Hindlimb muscle (tissue), 1 donor: ENCODE measurements at places on chromosomes 2 and 18. TPM values are rescaled to one million over a fixed set of nuclear protein-coding genes. Genes with fewer than 3 reads are reported as not detected.
A peak's percentile ranks its signal among the peaks of the same experiment; 100 is the strongest.

DNA sequence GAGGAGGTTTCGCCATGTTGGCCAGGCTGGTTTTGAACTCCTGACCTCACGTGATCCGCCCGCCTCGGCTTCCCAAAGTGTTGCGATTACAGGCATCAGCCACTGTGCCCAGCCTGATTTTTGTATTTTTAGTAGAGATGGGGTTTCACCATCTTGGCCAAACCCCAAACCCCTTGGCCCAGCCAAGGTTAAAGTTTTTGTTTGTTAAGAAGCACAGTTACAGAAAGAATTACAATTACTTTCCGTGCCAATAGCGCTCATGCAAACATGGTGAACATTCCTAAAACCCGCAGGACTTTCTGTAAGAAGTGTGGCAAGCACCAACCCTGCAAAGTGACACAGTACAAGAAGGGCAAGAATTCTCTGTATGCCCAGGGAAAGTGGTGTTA lies 26.1 kb downstream of the ITSN2 start:
- DNase-seq, result no peak

DNA sequence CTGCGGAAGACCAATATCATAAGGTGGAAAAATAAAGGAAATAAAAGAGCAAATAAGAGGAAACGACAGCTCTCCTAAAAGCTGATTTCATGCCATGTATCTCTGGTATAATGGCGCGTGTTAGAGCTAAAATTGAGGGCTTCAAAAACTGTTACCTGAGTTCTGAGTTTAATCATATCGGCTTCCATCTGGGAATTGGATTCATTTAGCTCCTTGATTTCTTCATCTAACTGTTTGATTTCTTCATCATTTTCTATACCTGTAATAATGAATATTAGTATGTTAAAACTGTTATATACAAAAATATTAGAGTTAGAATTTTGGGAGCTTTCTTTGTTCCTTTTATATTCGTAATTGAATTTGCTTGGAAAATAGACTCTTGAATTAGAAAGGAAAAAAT lies 57.2 kb upstream of the PXDN start:
- DNase-seq, result no peak

DNA sequence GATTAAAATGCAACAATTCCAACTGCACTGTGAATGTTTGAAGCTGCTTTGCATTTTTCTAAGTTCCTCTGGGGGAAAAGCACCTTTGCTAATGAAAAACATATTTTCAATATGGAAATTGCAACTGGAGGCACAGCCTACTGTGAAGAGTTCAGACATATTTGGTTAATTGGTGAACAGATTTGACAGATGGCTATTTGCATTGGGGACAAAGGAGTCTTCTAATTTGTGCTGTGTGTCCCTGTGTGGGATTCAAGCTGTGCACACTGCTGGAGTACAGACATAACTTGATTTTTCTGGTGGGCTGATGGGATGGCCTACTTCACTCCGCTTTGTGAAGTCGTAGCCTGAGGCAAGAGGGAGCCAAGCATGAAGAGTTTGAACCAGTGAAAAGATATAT lies 40.7 kb upstream of the ARHGAP25 start:
- DNase-seq, result no peak

Gene CPSF3
- polyA plus RNA-seq, result 32.9 TPM

GRCh38 chr18:63255435-63255834 lies 64.1 kb downstream of the BCL2 start:
- DNase-seq, result no peak

- DNase-seq, result no peak
Measured at GRCh38 chr2:56155188-56155587, 28.6 kb upstream of the CCDC85A start.

DNA sequence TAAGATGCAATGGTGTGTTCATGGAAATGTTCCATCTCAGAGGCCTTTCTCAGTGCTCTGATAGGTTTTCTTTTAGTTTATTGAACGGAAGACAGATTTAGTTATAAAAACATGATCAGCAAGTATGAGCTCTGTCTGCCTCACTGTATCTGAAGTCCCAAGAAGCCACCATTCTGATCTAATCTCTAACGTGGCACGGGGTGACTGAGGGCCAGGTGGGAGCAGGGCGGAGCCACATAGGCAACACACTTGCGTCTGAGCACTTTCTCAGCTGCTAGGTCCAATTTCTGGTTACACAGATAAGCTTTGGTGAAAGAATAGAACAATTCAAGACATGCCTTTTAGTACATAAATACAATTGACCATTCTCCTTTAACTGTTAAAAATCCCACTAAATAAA lies 60.4 kb downstream of the SNTG2 start:
- no peak for DNase-seq

GRCh38 chr18:43627848-43628530 lies 350.7 kb upstream of the SYT4 start:
- DNase-seq, result no peak

- DNase-seq, result no peak
Measured at GRCh38 chr2:16126517-16127275, 186.3 kb downstream of the MYCN start.

GRCh38 chr2:62110415-62111025 lies 85.4 kb upstream of the B3GNT2 start:
- no peak for DNase-seq

GRCh38 chr2:203672856-203673255 lies 33.6 kb upstream of the CD28 start:
- DNase-seq, result no peak

GRCh38 chr2:33258387-33258786 lies 218.1 kb upstream of the RASGRP3 start:
- DNase-seq, result no peak

Gene EN1
- polyA plus RNA-seq, result 8.3 TPM

DNA sequence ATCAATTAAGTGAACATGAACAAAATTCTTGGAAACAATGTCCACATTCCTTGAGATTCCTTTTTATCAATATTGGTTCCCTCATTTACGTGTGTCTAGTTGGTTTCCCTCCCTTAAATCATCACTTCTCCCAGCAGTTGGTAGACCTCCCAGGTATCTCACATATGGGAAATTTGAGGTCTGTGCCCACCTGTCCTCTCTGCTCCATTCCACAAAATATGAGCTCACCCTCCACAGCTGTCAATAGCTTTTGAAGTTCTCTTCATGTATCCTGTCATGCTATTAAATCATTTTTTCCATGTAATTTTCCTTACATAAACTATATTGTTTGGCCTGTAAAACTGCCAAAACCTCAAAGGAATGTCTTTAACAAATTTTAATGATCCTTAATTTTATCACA lies 992.2 kb upstream of the ACVR2A start:
- DNase-seq, result no peak

- DNase-seq, result no peak
Measured at GRCh38 chr2:232592772-232593395, 40.5 kb upstream of the EFHD1 start.

Gene SKA1
- polyA plus RNA-seq, result 2.7 TPM

DNA sequence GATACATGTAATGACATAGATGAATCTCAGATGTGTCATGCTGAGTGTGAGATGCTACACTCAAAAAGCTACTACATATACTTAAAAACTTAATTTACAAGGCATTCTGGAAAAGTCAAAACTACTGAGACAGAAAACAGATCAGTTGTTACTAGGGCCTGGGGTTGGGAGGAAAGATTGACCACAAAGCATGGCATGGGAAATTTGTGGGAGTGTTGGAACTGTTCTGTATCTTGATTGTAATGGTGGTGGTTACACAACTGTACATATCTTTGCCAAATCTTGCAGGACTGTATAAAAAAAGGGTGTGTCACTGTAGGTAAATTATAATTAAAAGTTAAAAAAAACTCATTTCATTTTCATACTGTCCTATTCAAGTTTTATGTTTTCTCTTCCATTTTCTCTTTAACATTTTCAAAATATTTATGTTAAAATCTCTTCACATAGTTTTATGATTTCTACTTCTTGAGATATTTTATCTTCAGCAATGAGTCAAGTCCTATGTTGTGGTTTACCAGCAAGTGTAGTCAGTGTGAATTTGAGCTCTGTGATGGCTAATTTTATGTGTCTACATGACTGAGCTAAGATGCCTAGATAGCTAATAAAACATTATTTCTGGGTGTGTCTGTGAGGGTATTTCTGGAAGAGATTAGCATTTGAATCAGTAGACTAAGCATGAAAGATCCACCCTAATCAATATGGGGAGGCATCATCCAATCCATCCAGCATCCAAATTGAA lies 58.6 kb upstream of the VRK2 start:
- DNase-seq, result no peak

DNA sequence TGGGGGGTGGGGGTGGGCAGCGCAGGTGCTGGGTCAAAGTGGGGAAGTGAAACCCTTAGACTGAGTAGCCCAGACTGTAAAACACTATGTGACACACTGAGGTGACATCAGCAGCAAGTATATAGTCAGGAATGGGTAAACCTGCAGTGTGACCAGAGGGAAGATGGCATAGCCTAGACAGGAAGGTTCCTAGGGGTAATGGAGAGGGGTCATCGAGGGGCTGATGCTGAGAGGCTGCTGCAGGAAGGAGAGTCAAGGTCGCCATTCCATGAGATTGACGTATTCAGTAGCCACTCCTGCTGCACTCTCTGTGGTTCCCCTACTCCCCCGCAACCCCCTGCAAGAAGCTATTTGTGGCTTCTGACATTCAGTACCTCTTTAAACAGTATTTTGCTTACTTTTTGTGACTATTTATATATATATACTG lies 111.7 kb downstream of the CHST9 start:
- DNase-seq, result no peak

DNA sequence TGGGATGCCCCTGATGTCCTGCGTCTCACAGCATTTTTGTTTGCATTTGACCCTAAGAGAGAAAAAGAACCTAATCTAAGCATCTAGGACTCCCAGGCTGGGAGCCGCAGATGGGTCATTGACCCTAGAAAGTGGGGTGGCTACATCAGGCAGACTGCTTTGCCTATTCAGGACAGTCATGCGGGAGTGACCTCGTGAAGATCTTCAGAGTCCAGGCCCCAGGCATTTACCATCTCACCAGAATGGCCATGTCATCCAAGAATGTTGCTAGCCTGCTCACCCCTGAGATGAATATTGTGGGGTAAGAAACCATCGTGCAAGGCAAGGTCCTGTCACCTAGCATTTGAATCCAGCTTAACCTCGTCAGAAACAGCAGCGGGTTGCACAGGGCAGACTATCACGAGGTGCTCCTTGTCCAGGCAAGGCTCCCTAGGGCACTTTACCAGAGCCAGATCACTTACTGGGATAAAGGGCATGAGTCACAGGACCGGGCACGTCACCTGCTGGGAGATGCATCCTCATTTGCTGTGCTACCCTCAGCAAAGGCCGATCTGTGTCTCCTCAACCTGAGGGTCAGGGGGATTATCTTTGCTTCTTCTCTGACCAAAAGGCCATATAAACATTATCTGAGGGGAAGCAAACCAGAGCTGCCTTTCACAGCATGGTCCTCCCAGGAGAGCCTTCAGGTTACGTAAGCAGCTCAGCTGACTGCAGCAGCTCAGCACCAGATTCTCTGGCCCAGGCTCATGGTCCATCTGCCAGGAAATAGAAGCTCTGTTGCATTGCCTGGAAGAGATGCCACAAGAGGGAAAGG lies 162.3 kb downstream of the ACKR3 start:
- DNase-seq, result peak; percentile 75

Gene ALPI
- not detected for polyA plus RNA-seq

Gene MYO7B
- polyA plus RNA-seq, result 1.4 TPM

- DNase-seq, result no peak
Measured at GRCh38 chr2:176484838-176485237, 215.6 kb downstream of the MTX2 start.

DNA sequence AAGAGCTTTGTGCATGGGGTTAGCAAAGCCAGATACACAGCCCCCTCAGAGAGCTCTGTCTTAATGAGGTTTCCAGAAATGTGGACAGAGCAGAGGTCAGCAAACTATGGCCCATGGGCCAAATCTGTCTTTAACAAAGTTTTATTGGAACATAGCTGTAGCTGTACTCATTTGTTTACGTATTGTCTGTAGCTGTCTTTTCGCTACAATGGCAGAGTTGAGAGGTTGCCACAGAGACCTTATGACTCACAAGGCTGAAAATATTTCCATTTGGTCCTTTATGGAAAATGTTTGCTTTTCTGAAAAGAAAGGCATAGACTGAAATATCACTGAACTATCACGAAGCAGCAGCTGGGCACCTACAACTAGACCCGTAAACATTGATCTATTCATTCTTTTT lies 841.8 kb downstream of the SLC4A3 start:
- DNase-seq, result no peak

GRCh38 chr2:110979471-110980338 lies 141.0 kb upstream of the BCL2L11 start:
- DNase-seq, result no peak
